ENCODE measurements at places on chromosomes 2 and 18. TPM values are rescaled to one million over a fixed set of nuclear protein-coding genes. Genes with fewer than 3 reads are reported as not detected.

The CCDC85A gene
- 7.6 TPM for total RNA-seq

The UGT1A9 gene
- total RNA-seq: not detected

The RFX8 gene
- 0.41 TPM for total RNA-seq

The PROM2 gene
- 16.4 TPM for total RNA-seq

The GALNT13 gene
- total RNA-seq: 1.1 TPM

The UPP2 gene
- total RNA-seq: not detected

The CD207 gene
- 0.13 TPM for total RNA-seq

The MOCOS gene
- total RNA-seq: 5.1 TPM

The GALNT3 gene
- 37.7 TPM for total RNA-seq

The EHD3 gene
- 9.1 TPM for total RNA-seq

The PSTPIP2 gene
- total RNA-seq: 14.2 TPM

The GRB14 gene
- total RNA-seq: 4.1 TPM

The CRYGC gene
- not detected for total RNA-seq

The NPHP1 gene
- 5.6 TPM for total RNA-seq

The LRRC30 gene
- total RNA-seq: not detected

The IL36G gene
- not detected for total RNA-seq

The CD8B gene
- 3.6 TPM for total RNA-seq

The CHCHD5 gene
- 26.8 TPM for total RNA-seq

The GALNT5 gene
- total RNA-seq: 59.4 TPM

The CTNNA2 gene
- total RNA-seq: not detected

The TNFRSF11A gene
- 4.7 TPM for total RNA-seq

The AMMECR1L gene
- 13.6 TPM for total RNA-seq

The TMSB10 gene
- total RNA-seq: 1,912 TPM

The PKDCC gene
- total RNA-seq: 68.2 TPM

The NT5DC4 gene
- total RNA-seq: 1.1 TPM

The MEP1B gene
- total RNA-seq: not detected

The SLC38A11 gene
- 0.63 TPM for total RNA-seq

The AFF3 gene
- total RNA-seq: 16.4 TPM

The RPRD1A gene
- total RNA-seq: 38.0 TPM

The DSG1 gene
- not detected for total RNA-seq

The UGT1A5 gene
- 0.10 TPM for total RNA-seq

The KCNJ3 gene
- not detected for total RNA-seq

The BABAM2 gene
- total RNA-seq: 49.2 TPM

The RAX gene
- not detected for total RNA-seq

The NTSR2 gene
- total RNA-seq: not detected

The SNED1 gene
- 48.2 TPM for total RNA-seq

The KIAA2012 gene
- total RNA-seq: 1.7 TPM

The ASAP2 gene
- total RNA-seq: 21.1 TPM

The GCG gene
- total RNA-seq: not detected

The HOXD13 gene
- not detected for total RNA-seq

The ANKRD30B gene
- not detected for total RNA-seq

The NLRC4 gene
- total RNA-seq: 6.8 TPM

The ANKRD23 gene
- total RNA-seq: 3.3 TPM

The DNER gene
- total RNA-seq: 1.9 TPM

The NPAS2 gene
- 22.7 TPM for total RNA-seq

The CYP26B1 gene
- 3.1 TPM for total RNA-seq
